ENCODE measurements at places on chromosomes 7 and 10.

GRCh38 chr10:43082746-43083145 is 5.9 kb downstream of the RET start:
- no peak for DNase-seq

- DNase-seq: peak; percentile 40
Observed at GRCh38 chr10:61942604-61943461, 41.3 kb downstream of the ARID5B start.

- no peak for DNase-seq
Observed at GRCh38 chr7:149257146-149257545, 4.8 kb upstream of the ZNF783 start.

- no peak for DNase-seq
Observed at GRCh38 chr7:81534996-81535395, 234.9 kb downstream of the HGF start.

DNA sequence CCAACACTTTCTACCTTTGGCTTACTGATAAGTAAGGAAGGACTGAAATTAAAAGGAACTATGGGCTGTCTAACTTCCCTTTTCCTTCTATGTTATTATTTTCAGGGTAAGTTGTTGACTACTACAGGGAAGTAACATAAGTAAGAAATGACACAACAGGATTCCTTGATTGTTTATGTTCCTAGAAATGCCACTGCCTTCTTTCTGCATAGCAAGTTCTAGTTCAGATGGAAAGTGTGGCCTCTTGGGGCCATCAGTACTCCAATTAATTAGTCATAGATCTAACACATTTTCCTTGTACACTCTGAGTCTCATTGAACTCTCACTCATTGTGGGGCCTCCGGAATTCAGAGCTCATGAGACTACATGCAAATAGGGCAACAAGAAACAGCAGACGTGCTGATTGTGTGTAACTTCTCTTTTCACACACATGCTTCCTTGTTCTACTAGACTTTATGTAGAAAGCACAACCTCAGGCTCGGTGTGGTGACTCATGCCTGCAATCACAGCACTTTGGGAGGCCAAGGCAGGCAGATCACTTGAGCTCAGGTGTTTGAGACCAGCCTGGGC is 35.3 kb upstream of the HIBADH start:
- DNase-seq: no peak

DNA sequence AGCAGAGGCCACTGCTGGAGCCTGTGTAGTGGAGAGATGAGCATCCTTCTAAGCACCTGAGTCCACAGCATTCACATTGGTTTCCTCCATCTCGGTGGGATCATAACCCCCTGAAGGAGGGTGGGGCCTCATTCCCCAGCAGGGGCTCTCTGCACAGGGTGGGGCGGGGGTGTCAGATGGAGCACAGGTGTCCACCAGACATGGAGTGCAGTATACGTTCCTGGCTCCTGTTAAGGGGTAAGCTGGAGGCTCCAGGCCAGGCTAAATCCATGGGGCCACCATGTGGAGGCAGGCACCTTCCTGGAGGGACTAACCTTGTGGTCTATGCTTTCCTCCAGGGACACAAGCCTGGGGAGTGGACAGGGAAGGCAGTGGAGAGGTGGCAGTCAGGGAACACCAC is 252.6 kb downstream of the GRID1 start:
- DNase-seq: no peak

DNA sequence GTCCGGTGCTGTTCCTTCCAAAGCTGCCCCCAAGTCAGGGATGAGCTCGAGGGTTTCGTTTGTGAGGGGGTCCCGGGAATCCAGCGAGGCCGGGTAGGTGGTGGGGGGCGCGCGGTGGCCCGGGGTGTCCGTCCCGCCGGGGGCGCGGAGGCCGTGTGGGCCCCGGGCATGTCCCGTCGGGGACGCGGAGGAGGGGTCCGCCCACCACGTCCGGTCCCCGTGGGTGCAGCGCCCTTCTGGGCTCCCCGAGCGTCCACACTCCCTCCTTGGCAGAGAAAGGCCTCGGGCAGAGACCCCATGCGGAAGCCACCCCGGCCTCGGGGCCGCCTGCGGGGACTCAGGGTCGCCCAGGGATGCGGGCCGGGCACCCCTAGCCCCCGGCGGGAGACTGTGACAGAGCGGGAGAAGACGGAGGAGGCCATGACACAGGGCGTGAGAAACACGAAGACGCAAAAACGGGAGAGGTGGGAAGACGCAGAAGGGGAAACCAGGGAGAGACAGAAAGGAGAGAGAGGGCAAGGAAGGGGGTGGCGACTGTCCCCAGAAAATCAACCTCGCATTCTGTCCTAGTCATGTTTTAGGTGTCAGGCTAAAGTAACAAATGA is 640 bp upstream of the ZNF425 start:
- DNase-seq: peak; percentile 47

All from CD4-positive, alpha-beta T cell treated with Interleukin-15 for 4 hours (primary cell).